ENCODE measurements at places on chromosomes 3 and 15.

GRCh38 chr3:119034256-119035013, at the start of gene IGSF11:
IGSF11 (minus strand) TSS chr3:119034846; CDS start chr3:119034582, 264 bp downstream.
- no peak for DNase-seq

GRCh38 chr3:3798631-3799113, 559 bp upstream of the LRRN1 start:
- no peak for DNase-seq

- no peak for DNase-seq
Observed at GRCh38 chr3:13245615-13245978, 172.4 kb upstream of the IQSEC1 start.

GRCh38 chr15:67127965-67128364, 62.6 kb downstream of the SMAD3 start:
- DNase-seq = peak; percentile 96

DNA sequence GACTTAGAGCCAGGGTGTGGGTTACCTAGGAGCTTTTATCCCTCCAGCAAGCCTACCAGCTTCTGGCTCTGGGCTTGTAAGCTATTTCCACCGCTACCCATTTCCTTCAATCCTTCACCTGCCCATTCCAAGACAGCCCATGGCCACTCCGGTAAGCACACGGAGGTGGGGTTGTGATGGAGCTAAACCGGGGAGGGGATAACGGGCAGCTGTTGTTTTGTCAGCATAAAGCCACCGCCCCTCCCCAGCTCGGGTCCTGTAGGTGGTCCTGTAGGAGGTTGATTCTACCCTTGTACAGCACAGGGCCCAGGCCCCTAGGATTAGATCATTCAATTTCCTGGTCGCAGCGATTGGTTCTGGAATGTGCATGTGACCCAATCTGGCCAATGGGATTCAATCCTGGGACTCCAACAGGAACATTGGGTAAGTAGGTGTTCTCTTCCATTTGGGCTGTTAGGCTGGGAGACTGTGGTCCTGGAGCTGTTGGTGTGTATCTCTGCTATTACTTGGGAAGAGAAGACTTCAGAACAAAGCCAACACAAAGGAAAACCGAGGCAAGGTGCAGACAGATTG, 150.6 kb downstream of the RAB11A start:
- DNase-seq = no peak

DNA sequence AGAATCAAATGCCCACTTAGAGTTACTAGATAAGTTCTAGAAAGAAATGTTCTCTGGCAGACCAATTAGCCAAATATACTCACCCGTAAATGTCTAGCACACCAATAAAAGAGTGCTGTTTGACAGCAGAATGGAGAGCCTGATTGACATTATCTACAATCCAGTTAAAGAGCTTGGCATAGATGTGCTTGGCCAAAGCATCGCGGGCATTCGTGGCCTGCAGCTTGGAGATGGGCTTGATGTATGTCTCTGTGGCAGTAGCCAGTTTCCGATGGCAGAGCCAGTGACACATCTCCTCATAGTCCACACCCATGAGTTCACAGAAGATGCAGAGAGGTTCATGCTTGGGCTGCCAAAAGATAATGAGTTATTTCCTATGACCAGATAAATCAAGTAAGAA, 101.5 kb upstream of the MYO5C start:
- no peak for DNase-seq

GRCh38 chr3:101876142-101876541, 26.8 kb downstream of the NFKBIZ start:
- DNase-seq = no peak

DNA sequence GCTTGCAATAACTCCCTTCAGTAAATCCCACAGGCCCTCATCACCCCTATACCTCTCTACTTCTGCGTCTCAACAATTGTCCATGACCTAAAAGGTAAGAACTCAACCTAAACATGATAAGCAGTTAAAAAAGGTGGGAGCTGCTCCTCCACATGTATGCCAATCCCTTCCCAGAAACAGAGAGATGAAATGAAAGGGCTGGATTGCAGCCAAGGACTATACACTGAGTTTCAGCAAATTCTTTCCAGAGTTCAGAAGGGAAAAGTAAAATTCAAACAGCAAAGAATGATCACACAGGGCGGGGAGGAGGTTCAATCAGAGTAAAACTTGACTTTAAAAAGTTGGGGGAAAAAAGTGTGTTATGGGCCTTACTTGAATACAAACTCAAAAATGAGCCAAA, 27.5 kb downstream of the PLOD2 start:
- DNase-seq = no peak

DNA sequence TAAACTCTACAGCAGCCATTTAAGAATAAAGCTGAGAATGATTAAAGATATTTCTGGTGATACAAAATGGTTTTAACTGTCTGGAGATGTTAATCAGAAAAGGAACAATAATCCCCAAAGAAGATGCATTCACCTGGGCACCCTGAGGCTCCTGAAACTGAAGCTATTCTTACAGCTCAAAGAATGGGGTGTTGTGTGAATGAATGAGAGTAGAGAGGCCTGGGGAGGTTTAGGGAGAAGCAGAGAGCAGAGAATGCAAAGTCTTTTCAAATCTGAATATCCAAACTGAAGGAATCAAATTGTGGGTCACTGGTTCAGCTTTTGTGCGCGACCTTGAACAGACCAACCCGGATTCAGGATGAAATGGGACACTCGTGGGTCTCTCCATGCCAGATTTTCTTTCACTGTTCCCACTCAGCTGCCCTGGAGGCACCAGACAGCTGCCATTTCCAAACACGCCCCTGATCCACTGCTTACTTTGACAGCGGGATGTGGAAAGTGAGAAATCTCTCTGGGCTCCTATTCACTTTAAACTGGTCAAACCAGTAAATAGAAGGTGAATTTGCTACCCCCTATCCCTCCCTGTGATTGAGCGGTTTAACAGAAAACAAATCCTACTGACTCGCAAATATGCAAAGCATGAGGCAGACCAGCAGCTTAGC, 485.5 kb upstream of the THBS1 start:
- DNase-seq = no peak

GRCh38 chr3:89278302-89279025, 171.0 kb downstream of the EPHA3 start:
- DNase-seq = no peak

GRCh38 chr15:90451053-90451850, 63.2 kb downstream of the IQGAP1 start:
- peak; percentile 53 for DNase-seq

DNA sequence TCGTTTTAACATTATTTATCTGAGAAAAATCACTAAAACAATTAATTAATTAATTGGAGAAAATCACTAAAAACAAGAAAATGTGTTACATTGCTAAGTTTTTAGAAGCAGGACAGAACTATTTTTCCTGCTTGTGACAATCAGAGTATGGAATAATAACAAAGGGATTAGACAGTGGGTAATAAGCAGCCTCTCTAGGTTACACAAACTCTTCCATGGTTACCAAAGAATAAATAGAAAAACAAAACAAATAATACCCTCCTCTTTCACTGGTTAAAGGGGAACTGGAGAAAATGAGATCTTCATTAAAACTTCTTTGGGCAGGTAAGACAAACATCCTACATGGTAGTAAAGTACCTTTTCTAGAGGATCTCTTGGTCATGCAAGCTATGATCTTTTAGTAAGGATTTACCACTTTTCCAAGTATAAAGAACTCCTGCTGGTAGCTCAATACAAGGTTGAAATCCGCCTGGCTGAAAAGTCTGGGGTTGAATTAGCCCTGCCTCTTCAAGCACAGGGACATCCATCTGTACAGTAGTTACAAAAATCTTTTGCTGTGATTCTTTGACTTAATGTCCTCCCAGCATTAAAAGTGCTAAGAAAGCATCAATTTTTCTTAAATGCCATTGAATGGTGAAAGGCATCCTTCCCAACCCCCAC, 2.5 kb upstream of the PLCH1 start:
- DNase-seq = no peak

DNA sequence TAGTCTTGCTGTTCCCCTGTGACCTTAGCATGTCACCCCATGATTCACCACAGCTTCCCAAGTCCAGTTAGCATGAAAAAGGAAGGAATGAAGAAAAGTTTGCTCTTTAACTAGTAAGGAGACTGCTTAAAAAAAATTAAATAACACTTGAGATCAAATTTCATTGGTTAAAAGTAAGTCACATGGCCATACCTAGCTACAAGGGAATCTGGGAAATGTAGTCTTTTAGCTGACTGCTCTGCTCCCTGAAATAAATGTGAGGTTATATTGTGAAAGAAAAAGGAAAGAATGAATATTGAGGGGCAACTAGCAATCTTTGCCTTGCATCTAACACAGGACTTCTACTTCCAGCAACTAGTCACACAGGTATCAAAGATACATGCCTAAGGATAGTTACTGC, 84.7 kb upstream of the LRRN1 start:
- DNase-seq = no peak

DNA sequence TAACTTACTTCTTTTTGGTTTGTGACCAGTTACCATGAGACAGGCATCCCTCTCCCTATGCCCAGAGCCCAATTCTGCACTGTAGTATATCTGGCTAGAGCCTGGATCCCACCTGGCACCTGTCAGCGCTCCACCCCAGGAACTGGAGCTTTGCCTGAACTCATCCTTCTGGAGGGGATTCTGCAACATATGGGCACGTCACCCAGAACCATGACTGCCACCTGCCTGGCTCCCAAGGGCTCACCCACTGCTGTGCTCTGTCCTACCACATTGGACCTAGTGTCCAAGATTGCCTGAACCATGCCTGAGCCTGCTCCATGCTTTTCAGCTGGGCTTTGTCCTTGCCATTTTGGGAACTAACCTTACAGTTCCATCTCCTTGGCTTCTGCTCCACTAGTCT, 21.1 kb upstream of the GAP43 start:
- no peak for DNase-seq

DNA sequence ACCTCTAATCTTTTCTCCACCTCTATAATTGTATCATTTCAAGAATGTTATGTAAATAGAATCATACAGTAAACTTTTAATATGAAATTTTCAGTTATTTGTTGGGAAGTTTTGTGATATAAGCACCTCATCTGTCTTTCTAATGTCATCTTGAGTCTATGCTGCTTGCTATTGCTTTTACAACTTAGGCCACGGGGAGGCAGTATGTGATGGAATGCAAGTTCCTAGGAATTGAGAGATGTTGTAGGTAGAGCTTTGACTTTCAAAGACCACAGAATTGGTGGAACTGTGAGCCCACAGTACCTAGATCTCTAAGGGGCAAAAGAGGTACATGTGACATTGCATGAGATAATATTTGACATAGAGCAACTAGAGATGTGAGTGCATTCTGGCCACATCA, 328.3 kb downstream of the MFSD1 start:
- no peak for DNase-seq

DNA sequence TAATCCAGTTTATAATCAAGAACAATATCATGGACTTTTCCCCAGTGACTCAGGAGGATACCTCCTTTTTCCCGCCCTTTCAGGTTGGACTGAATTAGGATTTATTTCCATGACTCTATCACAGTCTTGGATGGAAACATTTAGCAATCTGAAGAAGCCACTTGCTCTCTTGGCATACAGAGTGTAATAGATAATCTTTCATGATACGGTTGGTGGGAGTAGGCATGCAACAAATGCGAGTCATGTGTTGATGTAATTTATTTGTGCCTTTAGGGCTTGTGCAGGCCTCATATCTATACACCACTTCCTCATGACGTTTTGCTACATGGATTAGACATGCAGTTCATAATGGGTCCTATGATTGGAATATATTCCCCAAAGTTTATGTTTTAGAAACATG, 54.2 kb upstream of the MCTP2 start:
- DNase-seq = no peak

- peak; percentile 20 for DNase-seq
Observed at GRCh38 chr3:107752202-107752990, 229.6 kb downstream of the BBX start.

- DNase-seq = no peak
Observed at GRCh38 chr3:107772016-107772415, 249.3 kb downstream of the BBX start.

- no peak for DNase-seq
Observed at GRCh38 chr3:128984596-128984995, 9.3 kb downstream of the CFAP92 start.

DNA sequence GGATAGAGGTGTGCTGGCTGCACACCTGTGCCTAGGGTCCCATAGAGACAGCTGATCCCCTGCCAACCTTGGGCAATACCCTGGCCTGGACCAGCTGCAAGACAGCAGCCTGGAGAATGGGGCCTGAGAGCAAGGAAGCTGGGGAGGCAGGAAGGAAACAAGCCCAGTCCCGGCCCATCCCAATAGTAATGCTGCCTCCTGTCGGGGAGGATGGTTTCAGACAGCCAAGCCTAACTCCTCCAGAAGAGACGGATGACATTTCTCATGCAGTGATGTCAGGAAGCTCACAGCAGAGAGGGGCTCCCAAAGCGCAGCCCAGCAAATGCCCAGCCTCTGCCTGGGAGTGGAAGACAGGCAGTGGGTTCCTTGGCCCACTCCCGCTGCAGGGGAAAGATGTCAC, 408.8 kb downstream of the OCA2 start:
- DNase-seq = no peak

GRCh38 chr15:66939451-66940023, 125.9 kb upstream of the SMAD3 start:
- DNase-seq = no peak

GRCh38 chr3:81790117-81790516, 28.7 kb upstream of the GBE1 start:
- DNase-seq = no peak

DNA sequence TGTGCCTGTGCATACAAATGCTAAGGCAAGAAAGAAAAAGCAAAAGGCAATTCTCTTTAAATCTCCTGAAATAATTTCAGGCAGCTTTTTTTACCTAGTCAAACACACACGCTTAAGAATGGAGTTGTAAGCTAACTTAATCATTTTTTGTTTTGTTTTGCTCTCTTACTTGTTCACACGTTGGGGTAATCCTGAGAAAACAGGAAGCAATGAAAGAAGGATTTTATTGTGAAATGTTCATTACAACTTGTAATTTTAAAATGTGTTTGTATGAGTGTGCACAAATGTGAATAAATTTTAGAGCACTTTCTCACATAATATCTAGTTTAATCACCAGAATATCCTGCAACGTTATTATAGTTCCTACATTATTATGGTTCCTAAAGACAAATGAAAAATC, 263.8 kb downstream of the LPP start:
- no peak for DNase-seq

DNA sequence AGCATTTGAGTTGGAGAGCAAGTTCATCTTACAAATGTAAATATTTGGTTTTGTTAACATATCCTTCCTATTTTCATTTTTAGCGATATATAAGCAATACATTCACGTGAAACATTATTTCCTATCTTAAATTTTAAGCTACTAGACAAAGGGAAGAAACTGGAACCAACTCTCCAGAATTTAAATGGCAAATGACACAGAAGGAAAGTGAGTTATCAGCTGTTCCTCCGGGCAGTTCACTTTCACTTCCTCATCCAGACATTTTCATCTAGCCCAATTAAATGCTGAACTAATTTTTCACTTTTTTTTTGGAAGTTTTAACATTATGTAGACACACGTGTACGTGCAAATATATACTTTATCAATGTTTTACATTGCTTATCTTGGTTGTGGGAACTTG, 58.7 kb downstream of the MORC1 start:
- no peak for DNase-seq

DNA sequence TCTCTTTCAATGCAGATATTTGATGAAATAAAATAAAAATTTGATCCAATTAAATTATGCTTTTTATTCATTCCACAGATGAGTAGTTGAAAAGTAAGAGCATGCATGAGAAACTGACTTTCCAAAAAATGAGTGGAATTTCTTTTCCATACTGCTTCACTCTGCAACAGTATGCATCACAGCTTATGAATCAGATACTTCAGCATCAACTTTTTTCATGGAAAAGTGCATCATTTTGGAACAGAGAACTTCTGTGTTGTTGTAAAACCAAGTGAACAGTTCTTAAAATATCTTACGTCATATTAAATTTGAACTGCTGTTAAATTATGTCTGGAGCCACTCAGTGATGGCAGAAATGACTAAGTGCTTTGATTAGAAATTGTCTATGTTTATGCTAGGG, 16.7 kb upstream of the SLC7A14 start:
- no peak for DNase-seq

Data from non-pigmented ciliary epithelial cell (primary cell).